ENCODE measurements at places on chromosomes 16 and 17. TPM values are rescaled to one million over a fixed set of nuclear protein-coding genes. Genes with fewer than 3 reads are reported as not detected.

GRCh38 chr16:60304720-60305119 lies 1570.6 kb upstream of the GOT2 start:
- no peaks in the 10 kb centered on the region for H3K36me3 ChIP-seq
- no peak for DNase-seq
- H3K27me3 ChIP-seq = no peaks in the 10 kb centered on the region
- no peak overlapping the region for H3K27ac ChIP-seq
- no peaks in the 10 kb centered on the region for H3K4me1 ChIP-seq
- no peak overlapping the region for H3K4me3 ChIP-seq

- DNase-seq = no peak
- no peaks in the 10 kb centered on the region for H3K36me3 ChIP-seq
- no peak overlapping the region for H3K27ac ChIP-seq
- H3K4me1 ChIP-seq = peaks cover 24% of the 10 kb centered on the region
These were observed 8.5 kb upstream of the RAI1 start for GRCh38 chr17:17672453-17673368.

DNA sequence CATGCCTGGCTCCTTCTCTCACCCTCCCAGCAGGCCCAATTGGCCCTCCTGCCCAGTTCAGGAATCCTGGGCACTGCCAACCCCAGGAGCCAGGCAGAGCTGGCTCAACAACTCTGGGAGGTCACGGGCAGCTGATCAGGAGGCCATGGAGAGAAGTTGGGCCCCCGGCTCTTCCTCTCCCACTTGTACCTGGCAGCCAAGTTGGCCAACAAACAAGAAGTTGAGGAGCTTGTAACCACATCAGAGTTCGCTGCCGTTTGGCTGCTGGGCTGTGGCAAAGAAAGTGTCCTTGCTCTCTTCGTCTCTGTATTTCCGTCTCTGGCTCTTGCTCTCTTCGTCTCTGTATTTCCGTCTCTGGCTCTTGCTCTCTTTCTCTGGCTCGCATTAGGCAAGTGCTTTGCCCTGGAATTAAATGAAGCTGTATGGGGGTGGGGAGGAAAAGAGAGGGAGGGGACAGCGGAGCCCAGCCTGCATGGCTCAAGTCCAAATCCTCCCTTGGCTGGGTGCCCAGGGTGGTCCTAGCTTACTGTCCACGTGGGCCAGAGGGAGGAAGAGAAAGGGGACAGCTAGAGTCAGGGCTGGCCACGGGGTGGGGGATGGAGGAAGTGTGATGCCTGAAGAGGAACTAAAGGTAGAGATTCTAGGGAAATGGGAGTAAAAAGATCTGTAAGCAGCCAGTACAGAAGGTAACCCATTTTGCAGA lies 7.8 kb upstream of the TMEM132E start:
- H3K36me3 ChIP-seq = no peaks in the 10 kb centered on the region
- peaks cover 10% of the 10 kb centered on the region for H3K27me3 ChIP-seq
- H3K27ac ChIP-seq = no peak overlapping the region
- no peak for DNase-seq
- H3K4me3 ChIP-seq = no peak overlapping the region
- no peaks in the 10 kb centered on the region for H3K4me1 ChIP-seq

- peaks cover 3% of the 10 kb centered on the region for H3K4me1 ChIP-seq
- no peaks in the 10 kb centered on the region for H3K36me3 ChIP-seq
- H3K27me3 ChIP-seq = no peaks in the 10 kb centered on the region
- peak overlapping the region; percentile 62 for H3K4me3 ChIP-seq
These were observed 17.1 kb downstream of the ZNF213 start for GRCh38 chr16:3152027-3152276.

PRKCB gene
- total RNA-seq = 158 TPM

PLEKHH3 gene
- 38.0 TPM for total RNA-seq

TP53TG3B gene
- total RNA-seq = not detected

GNAO1 gene
- total RNA-seq = not detected

Measured in GM12878 (cell line).